Cerebellar cortex (tissue), 1 donor: ENCODE measurements at places on chromosomes 11 and 22.

DNA sequence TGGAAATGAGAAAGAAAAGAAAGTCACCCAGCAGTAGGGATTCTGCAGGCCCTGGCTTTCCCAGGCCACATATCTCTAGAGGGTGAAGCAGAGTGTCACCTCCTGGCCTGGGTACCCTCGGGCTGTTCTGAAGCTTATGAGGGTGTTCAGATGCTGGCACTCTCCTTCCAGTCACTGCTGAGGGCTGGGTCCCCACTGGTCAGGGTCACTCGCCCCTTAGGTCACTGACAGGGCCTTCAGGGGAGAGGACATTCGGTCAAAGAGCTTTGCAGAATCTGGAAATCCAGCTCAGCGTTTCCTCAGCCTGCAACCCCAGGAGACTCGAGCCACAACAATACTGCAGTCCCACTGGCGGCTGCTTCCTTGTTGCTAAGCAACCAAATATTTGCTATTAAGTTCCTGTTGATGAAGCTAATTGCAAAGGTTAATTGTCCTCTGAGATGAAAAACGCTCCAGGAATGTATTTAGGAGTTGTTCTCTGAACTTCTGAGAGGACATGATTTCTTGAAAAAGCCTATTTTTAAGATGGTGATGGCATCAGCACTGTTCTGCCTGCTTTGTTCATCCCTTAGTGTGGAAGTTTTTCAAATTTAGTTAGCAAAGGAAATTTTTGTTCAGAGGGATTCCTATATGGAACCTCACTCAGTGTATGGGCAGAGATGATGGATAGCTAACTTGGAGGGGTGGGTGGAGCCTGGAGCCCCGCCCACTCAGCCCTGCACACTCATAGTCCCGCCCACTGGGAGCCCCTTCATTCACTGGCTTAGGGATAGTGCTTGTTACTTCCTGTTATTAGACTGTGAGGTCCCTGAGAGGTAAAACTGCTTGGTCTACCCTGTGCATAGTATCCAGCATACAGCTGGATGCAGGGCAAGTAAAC is 109.2 kb downstream of the CSNK2A3 start:
- DNase-seq, result no peak

GRCh38 chr22:44938886-44939285 is 70.9 kb downstream of the PHF21B start:
- DNase-seq, result no peak

GRCh38 chr11:99593197-99593596 is 572.4 kb downstream of the CNTN5 start:
- DNase-seq, result no peak

DNA sequence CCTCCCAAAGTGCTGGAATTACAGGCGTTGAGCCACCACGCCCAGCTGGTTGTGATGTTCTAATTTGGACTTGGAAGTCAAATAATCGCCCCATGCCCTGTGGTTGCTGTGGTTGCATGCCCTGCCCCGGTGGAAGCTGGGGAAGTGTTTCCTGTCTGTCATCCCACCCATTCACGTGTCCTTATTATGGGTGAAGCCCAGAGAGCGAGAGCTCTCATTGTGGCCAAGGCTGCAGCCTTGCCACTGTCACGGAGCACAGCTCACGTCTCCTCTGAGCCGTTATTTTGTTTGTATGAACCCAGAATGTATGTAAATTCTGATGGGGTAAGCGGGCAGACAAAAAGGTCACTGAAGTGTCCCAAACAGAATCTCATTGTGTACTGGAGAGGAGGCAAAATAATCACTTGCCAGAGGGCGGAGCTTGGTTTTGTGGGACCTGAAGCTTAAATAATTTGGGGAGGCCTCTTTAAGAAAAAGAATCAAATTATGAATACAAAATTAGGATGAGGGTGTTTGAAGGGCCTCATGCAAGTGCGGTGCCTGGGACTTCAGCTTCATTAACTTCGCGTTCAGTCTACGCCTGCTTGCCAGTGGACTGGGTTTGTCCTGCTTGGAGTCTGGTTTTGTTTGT is 25.8 kb upstream of the TREH start:
- peak; percentile 13 for DNase-seq

DNA sequence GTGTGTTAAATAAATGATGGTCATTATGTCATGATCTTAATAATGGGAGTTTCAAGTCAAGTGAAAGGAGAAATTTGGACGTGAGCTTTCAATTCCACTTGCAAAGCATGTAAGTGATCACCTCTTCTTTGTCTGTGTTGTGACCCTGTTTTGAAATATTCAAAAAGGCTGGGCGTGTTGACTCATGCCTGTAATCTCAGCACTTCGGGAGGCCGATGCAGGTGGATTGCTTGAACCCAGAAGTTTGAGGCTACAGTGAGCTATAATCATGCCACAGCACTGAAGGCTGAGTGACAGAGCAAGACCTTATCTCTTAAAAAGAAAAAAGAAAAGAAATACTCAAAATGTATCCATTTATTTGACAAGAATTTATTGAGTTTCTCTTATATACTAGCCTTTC is 32.9 kb upstream of the EED start:
- no peak for DNase-seq

DNA sequence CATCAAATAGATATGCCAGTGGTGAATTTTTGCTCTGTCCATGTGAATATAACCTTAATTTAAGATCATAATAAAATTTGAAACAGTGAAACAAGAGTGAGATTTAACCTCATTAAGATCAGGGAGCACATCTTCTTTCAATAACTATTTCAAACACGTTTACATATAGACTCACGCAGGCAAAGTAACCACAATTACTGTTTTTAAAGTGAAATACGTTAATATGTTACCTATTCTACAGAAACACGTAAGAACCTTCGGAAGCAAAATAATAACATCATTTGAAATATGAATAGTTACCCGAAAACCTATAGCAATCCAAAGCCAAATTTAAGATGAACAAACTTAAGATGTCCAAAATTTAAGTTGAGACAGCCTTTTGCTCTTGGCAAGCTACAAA is 136.2 kb upstream of the ZC3H12C start:
- no peak for DNase-seq
